CD8-positive, alpha-beta T cell (primary cell): ENCODE measurements at places on chromosomes 1 and 21.
A peak's percentile ranks its signal among the peaks of the same experiment; 100 is the strongest.

DNA sequence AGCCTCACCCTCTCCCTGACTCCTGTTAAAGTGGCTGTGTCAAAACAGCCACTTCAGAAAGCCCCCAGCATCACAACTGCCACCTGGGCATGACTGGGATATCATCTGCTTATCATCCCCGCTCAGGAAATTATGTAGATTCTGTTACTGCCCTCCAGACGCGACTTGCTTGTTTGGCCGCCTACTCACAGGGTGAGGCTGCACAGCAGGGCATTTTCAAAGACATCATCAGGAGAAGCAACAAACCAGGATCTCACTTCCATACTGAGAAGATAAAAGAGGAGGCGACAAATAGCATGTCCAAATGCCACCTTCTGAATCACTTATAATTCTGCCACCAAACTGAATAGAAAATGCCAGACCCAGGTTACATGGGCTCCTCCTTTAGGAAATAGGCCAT is 94.8 kb downstream of the MIS18A start:
- DNase-seq, result no peak

GRCh38 chr1:8427986-8428385 is 110.1 kb downstream of the SLC45A1 start:
- no peak for DNase-seq

DNA sequence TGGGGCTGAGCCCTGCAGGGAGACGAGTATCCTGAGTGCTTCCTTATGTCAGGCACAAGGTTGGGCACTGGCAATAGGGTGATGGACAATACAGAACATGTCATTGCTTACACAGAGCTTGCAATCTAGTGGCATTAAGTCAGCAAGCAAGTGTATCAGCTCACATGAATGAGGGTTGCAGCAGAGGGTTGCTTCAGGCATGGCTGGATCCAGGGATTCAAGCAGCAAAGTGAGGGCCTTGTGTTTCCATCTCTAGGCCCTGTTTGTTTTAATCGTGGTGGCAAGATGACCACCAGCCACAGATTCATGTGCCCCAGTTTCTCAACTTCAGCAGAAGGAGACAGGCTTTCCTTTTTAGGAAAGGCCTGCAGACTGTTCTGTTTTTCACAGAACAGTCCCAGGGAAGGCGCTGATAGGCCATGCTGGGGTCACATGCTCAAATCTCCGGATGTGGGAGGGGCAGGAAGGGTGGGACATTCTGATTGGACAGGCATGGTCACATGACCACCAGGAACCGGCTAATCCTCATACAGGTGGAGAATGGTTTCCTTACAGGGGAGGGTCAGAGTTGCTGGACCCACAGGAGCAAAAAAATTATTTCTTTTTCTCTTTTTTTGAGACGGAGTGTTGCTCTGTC is 14.4 kb downstream of the PLOD1 start:
- DNase-seq, result no peak

GRCh38 chr1:60865166-60865565 is 217.2 kb upstream of the NFIA start:
- no peak for DNase-seq

- DNase-seq, result no peak
Measured at GRCh38 chr1:33022650-33023200, 14.0 kb downstream of the AK2 start.

GRCh38 chr1:6497215-6497866 is 5.9 kb upstream of the PLEKHG5 start:
- DNase-seq, result peak; percentile 49

GRCh38 chr1:27099587-27100334 is 55.2 kb downstream of the SLC9A1 start:
- DNase-seq, result peak; percentile 45

DNA sequence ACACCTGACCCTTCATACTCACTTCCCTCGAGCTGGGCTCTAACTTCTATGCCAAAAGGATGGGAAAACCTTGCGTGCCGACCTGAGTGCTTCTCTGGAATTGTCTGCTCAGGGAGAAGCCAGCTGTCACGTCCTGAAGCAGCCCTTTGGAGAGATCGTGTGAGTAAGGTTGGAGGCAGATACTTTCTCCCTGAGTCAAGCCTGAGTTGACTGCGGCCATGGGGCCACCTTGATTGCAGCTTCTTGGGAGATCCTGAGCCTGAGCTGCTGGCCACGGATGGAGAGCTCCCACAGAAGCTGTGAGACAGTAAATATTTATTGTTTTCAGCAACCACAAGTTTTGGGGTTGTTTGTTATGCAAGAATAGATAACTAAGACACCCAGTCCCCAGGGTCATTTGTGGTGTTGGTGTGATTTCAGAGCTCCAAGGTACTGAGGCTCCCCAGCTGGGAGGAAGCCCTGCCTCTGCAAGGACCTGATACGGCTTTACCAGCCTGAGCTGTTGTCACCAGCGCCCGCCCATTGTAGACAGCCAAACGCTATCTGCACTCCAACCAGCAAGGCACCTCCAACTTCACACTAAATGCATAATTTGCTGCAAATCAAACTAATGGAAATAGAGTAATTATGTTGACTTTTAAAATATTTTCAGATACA is 531.6 kb downstream of the PTPRU start:
- no peak for DNase-seq

- DNase-seq, result no peak
Measured at GRCh38 chr1:248404024-248404423, 1.2 kb downstream of the OR2T1 start.

- peak; percentile 49 for DNase-seq
Measured at GRCh38 chr1:25677193-25677773, 60.7 kb downstream of the MAN1C1 start.
